A549 treated with Hydrocortisone at 1 μM for 4 hours (cell line): ENCODE measurements at places on chromosomes 3 and 15. TPM values are rescaled to one million over a fixed set of nuclear protein-coding genes. Genes with fewer than 3 reads are reported as not detected.

The SLC49A4 gene
- total RNA-seq, result 12.0 to 15.3 TPM (median 13.8 TPM) in 5 replicates

The IL20RB gene
- 0.67 to 1.6 TPM (median 0.97 TPM) in 5 replicates for total RNA-seq

The HES1 gene
- 8.7 to 14.2 TPM (median 11.5 TPM) in 5 replicates for total RNA-seq

The FHIT gene
- 0.45 to 2.9 TPM (median 0.83 TPM) in 5 replicates for total RNA-seq

The TMC3 gene
- not detected in 5 replicates for total RNA-seq

The C3orf85 gene
- total RNA-seq, result not detected in 5 replicates

The ZPLD1 gene
- total RNA-seq, result 0.06 TPM in 1 of 5 replicates, not detected in the others

The PAQR9 gene
- total RNA-seq, result 1.9 to 2.4 TPM (median 2.2 TPM) in 5 replicates

The KNG1 gene
- 0.06 TPM in 1 of 5 replicates, not detected in the others for total RNA-seq

The CMTM8 gene
- total RNA-seq, result 9.8 to 13.3 TPM (median 12.0 TPM) in 5 replicates

The ADAMTS9 gene
- total RNA-seq, result 0.65 to 0.88 TPM (median 0.72 TPM) in 5 replicates

The ZNF619 gene
- 1.7 to 2.4 TPM (median 2.0 TPM) in 5 replicates for total RNA-seq

The CPN2 gene
- not detected in 5 replicates for total RNA-seq

The NUSAP1 gene
- total RNA-seq, result 57.2 to 97.0 TPM (median 69.6 TPM) in 5 replicates

The DAZL gene
- not detected in 5 replicates for total RNA-seq

The MUSTN1 gene
- 0.20 to 0.32 TPM in 2 of 5 replicates, not detected in the others for total RNA-seq

The AMT gene
- total RNA-seq, result 0.23 to 0.38 TPM (median 0.25 TPM) in 5 replicates

The C3orf70 gene
- total RNA-seq, result 0.03 to 0.06 TPM (median 0.03 TPM) in 5 replicates

The CFAP91 gene
- 0.09 to 0.62 TPM (median 0.21 TPM) in 5 replicates for total RNA-seq

The TMEM207 gene
- total RNA-seq, result not detected in 5 replicates

The MORC1 gene
- total RNA-seq, result not detected in 5 replicates

The CACNA1D gene
- total RNA-seq, result 0.47 to 1.3 TPM (median 0.83 TPM) in 5 replicates

The LIPH gene
- total RNA-seq, result 4.8 to 7.6 TPM (median 5.5 TPM) in 5 replicates

The LZTFL1 gene
- total RNA-seq, result 14.6 to 18.3 TPM (median 16.2 TPM) in 5 replicates

The LMCD1 gene
- total RNA-seq, result 58.0 to 77.2 TPM (median 72.3 TPM) in 5 replicates

The CNOT10 gene
- total RNA-seq, result 25.8 to 31.5 TPM (median 28.9 TPM) in 5 replicates

The HRH1 gene
- total RNA-seq, result 6.4 to 7.3 TPM (median 6.9 TPM) in 5 replicates

The PLA2G4B gene
- 0.90 to 2.6 TPM (median 1.6 TPM) in 5 replicates for total RNA-seq

The SAMD7 gene
- total RNA-seq, result not detected in 5 replicates

The SAXO2 gene
- total RNA-seq, result 1.8 to 2.4 TPM (median 2.1 TPM) in 5 replicates

The CACNA2D2 gene
- 0.48 to 0.61 TPM (median 0.59 TPM) in 5 replicates for total RNA-seq

The PCOLCE2 gene
- 23.6 to 34.5 TPM (median 24.0 TPM) in 5 replicates for total RNA-seq

The NR2E3 gene
- 0.14 to 0.31 TPM (median 0.22 TPM) in 5 replicates for total RNA-seq

The ACAN gene
- 0.51 to 1.2 TPM (median 0.93 TPM) in 5 replicates for total RNA-seq

The CFAP100 gene
- not detected in 5 replicates for total RNA-seq

The ONECUT1 gene
- total RNA-seq, result 0.11 to 0.36 TPM (median 0.26 TPM) in 5 replicates

The FBXL22 gene
- total RNA-seq, result 0.15 to 0.76 TPM (median 0.25 TPM) in 5 replicates

The ZNF621 gene
- 5.8 to 8.4 TPM (median 7.0 TPM) in 5 replicates for total RNA-seq

The HDC gene
- 0.06 to 0.12 TPM (median 0.08 TPM) in 3 of 5 replicates, not detected in the others for total RNA-seq

The ZNF620 gene
- total RNA-seq, result 1.3 to 1.9 TPM (median 1.7 TPM) in 5 replicates
